ENCODE measurements at places on chromosomes 4 and X.

DNA sequence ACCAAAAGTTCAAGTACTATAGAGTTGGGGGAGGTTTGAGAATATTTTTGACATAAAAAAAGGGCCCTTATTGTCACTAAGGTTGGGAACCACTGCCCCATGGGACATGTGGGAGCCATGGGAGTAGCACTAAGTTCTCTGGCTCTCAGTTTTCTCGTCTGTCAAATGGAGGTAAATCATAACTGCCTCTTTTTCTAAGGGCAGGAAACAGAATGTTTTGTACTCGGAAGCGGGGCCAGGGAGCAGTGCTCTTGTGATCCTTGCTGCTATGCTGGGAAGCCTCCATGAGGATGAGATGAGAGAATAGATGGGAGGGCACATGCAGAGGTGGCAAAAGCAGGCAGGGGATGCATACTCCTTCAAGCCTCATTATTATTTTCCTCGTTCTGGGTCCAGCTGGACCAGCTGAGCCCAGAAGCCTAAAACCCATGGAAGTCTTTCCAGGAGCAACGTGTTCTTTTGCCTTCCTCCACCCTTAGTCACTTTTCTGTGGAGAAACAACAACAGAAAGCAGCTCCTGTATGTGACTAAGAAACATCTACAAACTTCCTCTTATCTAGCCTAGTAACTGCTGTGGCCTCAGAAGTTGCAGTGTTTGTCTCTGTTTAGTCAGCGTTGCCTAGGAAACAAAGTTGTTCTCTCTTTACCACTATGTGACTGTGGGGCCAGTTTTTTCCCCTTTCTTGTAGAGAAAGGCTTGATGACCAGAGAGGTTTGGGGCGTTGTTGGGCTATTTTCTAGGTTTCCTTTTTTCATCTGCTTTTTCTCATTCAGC lies 64.8 kb downstream of the TSC22D3 start:
- peak; percentile 89 for DNase-seq

DNA sequence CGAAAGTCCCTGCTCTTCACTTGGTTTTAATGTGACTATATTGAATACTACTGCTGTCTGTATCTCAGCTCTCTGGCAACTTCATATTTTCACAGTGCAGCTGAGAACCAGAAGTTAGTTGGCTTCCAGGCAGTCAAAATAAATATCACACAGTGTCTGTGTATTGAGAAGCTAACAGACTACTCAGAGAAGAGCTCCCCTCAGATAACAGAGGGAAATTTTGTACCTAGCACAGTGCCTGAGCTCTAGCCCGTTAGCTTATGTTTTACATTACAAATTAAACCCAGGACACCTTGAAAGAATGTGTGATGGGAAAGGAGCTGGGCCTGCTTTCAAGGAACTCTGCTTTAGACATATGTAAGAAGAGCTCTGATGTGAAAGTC lies 22.7 kb downstream of the JADE1 start:
- DNase-seq = no peak

- DNase-seq = peak; percentile 20
These were observed 1698.3 kb downstream of the STIM2 start for GRCh38 chr4:28558895-28559294.

DNA sequence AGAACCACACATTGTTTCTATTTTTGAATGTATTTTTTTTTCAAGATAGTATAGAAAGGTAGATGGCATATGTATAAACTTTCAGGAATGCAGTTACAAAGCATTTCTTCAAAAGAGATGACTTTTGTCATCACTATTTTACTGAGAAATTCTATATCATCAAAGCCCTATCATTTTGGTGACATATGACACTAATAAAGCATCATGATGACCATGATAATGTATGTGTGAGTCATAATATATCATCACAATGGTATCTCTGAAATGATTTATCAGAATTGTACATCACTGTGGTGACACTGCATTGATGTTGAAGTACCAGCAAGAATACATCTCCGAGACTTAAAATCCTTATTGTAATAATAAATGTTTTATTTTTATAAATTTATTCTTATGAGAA lies 1740.8 kb downstream of the PCDH7 start:
- DNase-seq = no peak

DNA sequence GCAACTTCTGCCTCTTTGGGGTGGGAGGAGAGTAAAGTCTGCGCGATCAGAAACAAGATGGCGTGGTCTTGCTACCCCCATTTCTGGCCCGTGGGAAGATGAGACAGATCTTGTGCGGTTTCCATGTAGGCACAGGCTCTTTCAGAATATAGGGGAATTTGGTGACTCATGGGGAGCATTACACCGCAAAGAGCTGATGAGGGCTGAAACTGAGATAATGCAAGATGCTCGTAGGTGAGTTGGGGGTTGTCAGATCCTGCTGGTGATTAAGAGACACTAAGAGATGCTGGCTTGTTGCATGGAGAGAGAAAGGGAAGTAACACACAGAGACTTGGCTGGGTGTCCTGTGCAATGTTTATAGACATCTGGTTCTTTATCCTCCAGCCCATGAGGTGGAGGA lies 1.5 kb downstream of the EVC start:
- DNase-seq = no peak

DNA sequence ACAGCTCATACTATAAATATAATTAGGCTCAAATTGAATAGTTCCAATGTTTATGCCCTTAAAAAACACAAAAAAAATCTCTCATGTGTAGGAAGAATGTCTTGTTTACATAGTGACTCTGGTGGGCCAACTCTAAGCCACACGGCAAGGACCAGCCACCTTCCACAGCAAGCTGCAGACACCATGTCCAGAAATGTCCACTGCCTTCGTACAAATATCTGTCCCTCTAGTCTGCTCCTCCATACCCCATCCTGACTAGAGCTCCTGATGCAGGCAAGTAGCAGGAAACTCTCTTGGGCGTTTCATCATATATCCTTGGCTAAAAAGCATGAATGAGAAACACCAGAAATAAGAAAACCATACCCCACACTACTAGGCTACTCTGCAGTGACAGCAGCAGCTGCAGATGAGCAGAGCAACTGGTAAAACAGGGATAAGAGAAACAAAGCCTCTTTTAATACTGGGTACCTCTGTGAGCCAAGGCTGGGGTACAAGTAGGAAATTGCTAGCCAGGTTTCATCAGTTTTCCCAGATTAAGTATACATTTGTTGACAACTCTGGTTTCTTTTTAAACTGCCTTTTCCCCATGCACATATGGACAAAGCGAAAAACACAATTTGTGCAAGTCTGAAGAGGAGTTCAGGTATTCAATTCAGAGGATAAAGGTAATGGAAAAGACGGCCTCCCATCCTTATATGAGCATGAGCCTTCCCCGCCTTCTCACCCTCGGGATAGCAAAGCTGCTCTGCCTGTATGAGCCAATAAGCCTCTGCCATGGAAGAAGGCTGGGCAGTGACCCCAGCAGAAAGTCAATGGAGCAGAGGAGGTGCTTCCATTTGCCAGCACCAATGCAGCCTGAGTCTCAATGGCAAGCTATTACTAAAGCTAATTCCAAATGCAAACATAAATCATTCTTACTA lies 245.4 kb downstream of the DCLK2 start:
- no peak for DNase-seq

Data from OCI-M1 (cell line).